ENCODE measurements at places on chromosomes 2 and 18.

DNA sequence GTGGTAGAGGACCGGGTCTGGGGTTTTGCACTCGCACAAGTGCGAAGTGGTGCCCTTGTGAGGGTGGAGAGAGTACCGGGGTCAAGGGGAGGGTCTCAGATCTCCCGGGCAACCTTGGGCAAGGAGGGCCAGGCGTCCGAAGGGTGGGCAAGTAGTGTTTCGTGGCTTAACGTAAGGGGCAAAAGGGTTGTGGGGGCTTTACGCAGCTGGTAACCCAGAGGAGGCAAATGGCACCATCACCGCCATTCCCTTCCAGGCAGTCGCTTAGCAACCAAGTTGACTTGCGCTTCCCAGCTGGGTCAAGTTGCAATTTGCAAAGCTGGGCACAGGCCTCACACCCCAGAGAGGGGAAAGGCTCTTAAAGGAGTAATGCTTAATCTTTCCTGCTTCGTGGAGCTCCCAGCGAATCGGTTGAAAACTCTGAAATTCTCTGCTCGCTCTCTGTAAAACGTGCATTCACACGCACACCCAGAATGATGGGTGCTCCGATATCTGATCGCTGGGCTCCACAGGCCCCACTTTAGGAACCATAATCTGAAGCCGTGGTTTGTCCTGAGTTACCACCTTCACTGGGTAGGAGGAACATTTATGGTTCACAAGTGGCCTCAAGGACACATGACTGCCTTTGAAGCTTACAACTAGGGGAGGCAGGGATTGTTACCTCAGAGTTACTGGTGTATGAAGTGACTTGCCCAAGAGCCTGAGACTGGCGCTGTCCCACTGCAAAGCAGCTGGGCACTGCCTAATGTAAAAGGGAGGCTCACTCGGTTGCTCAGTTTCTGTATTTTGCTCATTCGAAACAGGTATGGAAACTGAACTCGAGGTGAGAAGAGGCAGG is 127.9 kb downstream of the UXS1 start:
- no peak for DNase-seq

- no peak for DNase-seq
Observed at GRCh38 chr2:237406371-237406895, 7.5 kb downstream of the COL6A3 start.

DNA sequence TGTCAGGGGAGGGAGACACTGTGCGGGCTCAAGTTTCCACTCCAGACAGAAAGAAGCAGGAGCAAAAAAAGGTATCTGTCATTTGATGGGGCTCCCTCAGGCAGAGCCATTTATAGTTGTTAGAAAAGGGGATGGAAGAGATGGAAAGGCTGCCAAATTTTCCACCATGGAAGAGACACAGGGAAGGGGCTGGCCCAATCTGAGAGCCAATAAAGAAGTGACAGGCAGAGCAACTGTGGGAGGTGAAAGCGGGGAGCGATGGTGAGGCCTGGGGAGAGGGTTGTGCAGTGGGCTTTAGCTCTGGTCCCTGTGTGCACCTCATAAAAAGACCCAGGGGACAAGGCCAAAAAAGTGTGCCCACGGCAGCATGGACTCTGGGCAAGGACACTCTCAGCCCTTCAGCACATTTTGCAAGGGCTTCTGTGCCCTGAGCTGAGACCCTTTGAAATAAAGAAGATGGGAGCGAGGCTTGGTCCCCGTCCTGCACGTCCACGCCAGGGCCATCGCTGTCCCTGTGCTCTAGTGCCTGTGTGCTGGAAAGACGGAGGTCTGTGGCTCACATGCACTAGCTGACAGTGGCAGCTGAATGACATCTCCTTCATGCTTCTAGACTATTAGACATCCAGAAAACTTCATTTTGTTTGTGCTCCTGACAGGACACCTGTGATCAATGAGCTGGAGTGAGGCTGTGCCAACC is 456.7 kb upstream of the HS6ST1 start:
- DNase-seq = no peak

DNA sequence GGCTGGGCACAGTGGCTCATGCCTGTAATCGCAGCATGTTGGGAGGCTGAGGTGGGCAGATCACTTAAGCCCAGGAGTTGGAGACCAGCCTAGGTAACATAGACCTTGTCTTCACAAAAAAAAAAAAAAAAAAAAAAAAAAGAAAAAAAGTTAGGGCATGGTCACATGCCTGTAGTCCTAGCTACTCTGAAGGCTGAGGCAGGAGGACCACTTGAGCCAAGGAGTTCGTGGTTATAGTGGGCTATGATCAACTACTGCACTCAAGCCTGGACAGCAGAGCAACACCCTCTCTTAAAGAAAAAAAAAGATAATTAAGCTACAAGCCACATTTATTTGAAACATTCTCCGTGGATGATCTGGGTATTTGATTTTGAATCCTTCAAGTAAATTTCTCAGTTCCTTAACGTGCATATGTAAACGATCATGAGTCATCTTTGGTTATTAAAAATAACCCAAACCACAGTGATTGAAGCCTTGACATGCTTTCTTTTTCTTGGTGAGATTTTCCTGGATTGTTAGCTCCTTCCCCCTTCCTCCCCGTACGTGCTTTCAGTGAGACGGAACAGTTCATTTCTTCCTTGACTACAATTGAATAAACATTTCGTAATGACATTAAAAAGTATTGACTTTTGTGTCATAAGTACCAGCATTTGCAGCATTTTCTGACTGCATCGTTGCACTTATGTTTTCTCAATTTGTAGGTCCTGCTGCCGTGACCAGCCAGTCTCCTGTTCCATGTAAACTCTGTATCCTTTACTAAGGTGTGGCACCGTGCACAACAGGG is 20.3 kb downstream of the RMC1 start:
- peak; percentile 93 for DNase-seq

DNA sequence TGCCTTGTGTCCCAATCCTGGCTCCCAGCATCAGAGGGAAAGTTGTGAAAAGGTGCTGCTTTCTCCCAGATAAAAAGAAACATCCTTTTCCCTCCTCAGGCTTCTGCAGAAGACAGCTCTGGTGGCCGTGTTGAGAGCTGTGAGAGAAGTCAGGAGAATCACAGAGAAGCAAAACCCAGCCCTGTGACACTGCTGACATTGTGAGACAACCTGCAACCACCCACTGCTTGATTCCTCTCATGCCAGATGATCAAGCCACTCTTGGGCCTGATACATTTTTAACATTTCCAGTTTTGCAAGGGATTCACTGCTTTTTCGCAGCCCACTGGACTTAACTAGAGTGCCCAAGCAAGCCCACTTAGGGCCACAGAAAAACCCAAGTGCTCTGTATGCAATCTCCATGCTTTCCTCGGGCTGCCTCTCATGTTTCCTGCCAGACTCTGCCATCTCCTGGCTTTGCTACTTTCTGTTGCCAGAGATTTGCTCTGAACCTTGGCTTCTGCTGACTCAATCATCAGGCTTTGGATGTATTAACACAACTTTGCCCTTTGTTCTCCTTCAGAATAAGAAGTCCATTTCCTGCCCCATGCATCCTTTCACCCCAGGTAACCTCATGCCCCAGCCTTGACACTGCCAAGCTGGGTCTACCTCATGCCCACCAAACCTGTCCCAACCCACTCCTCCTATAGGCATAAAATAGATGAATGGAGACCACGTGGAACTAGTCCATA is 24.9 kb upstream of the TTR start:
- DNase-seq = no peak

GRCh38 chr2:228777855-228778355 is 493.2 kb downstream of the PID1 start:
- no peak for DNase-seq

GRCh38 chr2:96256611-96257113 is 9.1 kb downstream of the TMEM127 start:
- peak; percentile 40 for DNase-seq

DNA sequence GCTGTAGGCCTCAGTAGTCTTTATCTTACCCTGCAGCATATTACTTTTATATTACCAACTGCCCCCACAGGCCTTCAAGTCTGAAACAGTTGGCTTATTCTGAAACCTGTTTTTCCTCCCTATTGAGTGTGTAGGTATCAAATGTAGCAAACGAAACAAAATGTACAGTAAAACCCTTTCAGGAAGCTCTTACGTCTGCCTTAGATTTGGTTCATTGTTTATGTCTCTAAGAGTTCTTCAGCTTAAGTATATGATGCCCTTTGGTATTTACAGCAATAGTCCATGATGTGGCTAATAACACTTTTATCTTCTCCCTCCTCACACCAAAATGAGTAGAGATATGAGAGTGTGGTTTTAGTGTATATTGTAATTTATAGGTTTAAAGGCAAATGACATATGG is 108.8 kb downstream of the DOCK10 start:
- DNase-seq = no peak

DNA sequence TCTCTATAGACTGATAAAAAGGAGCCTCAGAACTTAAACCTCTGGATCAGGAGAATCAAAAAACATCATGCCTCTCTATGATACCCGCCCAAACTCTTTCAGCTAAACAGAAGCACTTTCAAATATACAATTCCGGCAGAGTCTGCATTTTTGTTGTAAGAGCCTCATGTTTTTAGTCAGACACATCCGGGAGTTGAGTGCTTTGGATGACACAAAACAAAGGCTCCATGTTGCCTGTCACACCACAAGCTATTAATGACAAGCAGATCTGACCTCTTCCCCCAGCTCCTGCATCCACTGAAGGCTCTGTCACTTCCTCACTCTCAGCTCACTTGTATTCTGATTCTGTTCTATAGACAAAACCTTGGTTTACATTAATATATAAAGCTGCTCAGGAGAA is 33.2 kb downstream of the SLC38A11 start:
- no peak for DNase-seq

DNA sequence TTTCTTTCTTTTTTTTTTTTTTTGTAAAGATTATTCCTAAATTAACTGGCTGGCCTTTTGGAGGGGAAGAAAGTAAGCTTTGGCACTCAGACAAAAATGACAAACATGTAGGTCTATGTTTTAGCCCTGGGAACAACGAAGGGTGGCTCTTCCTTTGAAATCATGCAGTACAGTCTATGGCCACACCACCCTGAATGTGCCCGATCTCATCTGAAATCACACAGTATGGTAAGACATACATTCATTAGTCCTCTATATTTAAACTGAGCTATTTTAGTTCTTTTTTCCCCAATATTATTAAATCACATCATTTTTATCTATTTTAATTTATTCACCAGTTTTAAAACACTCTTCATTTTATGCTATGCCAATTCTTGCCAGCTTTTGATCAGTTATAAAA is 48.2 kb downstream of the PLA2R1 start:
- DNase-seq = no peak

- DNase-seq = peak; percentile 17
Observed at GRCh38 chr2:168671932-168672331, 130.5 kb upstream of the NOSTRIN start.

DNA sequence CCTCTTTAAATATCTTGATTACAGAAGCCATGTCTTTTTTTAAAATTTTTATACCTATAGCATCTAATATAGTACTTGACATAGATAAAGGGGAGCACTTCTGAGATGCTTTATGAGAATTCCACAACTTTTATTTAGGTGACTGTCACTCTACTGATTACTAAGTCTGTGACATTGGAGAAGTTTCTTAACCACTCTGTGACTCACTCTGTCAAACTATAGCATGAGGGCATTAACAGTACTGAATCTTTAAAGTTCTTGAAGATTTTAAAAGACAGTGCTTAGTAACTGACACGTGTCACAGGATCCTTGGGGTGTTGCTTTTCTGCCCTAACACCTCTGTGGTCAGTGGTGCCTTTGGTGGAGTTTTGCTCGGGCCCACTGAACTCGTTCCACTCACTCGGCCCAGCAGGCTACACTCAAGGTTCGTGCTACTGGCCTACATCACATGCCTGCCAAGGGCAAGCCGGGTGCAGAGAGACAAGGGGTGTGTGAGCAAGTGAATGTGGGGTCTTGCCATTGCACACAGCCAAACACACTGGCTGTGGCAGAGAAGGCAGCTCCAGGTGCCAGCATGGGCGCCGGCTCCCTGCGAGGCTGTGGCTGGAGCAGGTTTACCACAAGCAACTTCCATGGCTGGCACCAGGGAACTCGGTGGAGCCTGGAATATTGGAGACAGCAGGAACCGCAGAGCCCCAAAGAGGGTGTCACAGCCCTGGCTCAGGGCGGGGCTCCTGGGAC is 734.0 kb upstream of the CDH7 start:
- DNase-seq = no peak

- no peak for DNase-seq
Observed at GRCh38 chr2:150679456-150680120, 192.1 kb upstream of the RND3 start.

- DNase-seq = no peak
Observed at GRCh38 chr2:232688201-232688600, 8.9 kb upstream of the GIGYF2 start.

DNA sequence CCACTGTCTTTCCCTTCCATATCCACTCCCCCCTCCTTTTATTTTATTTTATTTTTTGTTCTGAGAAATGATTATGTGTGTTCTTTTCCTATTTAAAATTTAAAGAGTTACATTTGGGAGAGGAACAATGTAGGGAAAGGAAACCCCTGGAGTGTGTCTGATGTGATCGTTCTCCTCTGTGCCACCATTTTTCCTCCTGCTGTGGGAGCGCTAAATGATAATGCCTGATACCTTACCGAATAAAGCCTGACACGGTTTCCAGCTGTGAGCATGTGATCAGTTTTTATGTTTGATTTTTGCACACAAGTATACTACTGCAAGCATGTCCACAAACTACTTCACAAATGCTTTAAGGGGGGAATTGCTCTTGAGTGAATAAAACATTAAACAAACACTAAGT is 317.8 kb upstream of the FANCL start:
- DNase-seq = no peak

- DNase-seq = no peak
Observed at GRCh38 chr2:225104971-225105370, 62.7 kb upstream of the DOCK10 start.

DNA sequence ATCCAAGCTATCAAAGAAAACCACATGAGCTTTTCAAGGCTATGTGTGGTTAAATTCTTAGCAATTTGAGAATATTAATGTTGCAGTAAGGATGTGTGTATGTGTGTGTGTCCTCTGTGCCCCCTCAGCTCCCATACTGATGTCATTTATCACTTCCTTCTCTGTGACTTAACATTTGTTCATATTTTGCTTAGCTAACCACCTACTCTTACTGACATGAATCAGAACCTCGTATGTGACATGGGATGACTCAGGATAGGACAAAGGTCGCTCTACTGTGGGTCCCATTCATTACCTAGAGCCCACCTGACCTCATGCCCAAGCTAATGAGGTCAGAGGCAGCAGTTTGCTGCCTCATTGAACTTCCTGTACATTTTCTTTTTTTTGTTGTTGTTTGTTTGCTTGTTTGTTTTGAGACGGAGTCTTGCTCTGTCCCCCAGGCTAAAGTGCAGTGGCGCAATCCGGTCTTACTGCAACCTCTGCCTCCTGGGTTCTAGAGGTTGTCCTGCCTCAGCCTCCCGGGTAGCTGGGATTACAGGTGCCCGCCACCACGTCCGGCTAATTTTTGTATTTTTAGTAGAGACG is 36.3 kb downstream of the MOGAT1 start:
- DNase-seq = peak; percentile 85

GRCh38 chr18:9115984-9116383 is 13.5 kb downstream of the NDUFV2 start:
- no peak for DNase-seq

GRCh38 chr2:176755537-176756135 is 457.0 kb upstream of the HNRNPA3 start:
- no peak for DNase-seq

GRCh38 chr18:54390838-54391237 is 33.1 kb downstream of the C18orf54 start:
- no peak for DNase-seq
